ENCODE measurements at places on chromosomes 1 and 21.

DNA sequence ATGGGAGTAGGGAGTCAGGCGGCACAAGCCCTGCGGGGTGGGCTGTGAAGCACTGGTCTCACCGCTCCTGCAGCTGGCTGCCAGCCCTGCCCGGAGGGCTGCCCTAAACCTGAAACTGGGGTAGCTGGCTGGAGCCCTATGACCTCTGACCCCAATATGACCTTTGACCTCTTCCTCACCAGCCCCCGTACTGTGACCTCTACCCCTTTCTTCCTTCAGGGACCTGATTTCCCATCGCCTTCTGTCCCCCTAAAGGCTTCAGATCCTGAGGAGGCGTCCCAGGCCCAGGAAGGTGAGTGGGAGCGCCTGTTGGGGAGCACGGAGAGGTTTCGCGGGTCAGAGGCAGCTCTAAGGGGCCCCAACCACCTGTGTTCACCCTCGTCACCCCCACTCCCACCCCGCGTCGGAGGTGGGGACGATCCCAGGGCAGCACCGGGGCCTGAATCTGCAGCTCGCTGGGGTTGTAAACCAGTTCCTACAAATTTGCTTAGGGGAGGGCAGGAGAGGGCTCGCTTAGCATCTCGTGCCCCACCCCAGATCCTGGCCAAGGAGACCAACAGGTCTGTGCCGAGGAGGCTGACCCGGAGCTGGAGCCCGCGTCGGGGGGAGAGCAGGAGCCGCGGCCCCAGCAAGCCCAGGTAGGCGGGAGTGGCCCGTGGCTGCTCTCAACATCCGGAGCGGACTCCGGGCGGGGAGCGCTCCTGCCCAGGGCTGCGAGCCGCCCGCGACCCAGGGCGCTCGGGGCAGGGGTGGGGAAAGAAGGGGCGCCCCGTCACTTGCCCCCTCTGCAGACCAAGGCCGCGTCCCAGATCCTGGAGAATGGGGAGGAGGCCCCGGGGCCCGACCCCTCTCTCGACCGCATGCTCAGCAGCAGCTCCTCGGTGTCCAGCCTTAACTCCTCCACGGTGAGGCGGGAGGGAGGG is 7.3 kb downstream of the SYTL1 start:
- no peak for DNase-seq

DNA sequence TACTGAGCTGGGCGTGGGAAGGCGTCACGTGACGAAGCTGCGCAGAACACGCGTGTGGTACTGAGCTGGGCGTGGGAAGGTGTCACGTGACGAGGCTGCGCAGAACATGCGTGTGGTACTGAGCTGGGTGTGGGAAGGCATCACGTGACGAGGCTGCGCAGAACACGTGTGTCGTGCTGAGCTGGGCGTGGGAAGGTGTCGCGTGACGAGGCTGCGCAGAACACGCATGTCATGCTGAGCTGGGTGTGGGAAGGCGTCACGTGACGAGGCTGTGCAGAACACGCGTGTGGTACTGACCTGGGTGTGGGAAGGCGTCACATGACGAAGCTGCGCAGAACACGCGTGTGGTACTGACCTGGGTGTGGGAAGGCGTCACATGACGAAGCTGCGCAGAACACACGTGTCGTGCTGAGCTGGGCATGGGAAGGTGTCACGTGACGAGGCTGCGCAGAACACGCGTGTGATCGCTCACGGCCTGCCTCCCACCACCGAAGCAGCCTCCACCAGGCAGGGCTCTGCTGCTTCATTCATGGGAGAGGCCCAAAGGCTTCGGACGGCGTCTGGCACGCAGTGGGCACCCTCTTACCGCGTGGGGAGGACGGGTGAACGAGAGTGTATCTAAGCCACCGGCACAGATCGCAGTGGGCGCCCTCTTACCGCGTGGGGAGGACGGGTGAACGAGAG is 24.0 kb downstream of the CFAP74 start:
- no peak for DNase-seq

- DNase-seq, result no peak
Measured at GRCh38 chr1:35575416-35575958, 2.4 kb downstream of the TFAP2E start.

DNA sequence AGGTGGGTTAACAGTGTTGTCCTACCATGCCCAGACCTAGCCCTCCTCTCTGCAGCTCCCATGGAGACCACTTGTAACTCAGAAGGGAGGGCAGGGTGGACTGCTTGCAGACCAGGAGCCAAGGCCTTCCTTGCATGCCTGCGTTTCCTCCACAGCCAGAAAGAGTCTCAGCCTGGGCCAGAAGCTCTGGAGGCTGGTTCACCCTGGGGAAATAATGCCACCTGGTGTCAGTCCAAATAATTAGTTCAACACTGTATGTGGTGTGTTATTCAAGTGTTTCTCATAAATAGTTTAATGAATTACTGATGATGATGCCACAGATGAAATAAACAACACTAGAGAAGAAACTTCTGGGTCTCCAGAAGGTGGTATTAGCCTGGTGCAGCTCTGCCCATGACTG is 16.9 kb upstream of the VANGL1 start:
- no peak for DNase-seq

DNA sequence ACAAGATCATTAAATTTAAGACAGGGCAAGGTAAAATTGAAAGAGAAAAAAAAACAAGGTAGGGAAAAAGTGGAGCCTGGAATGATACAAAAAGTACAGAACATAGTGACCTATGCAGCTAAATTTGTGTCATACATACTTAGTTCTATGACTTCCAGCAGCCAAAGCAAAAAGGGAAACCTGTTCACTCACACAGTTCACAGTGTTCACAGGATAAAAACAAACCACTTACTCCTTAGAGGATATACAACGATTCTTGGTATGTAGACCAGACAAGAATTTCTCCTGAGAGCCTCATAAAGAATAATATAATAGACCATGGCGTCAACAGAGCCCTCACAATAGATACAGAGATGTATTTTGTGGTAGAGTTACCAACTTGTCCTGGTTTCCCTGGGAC is 27.5 kb downstream of the COA7 start:
- DNase-seq, result no peak

DNA sequence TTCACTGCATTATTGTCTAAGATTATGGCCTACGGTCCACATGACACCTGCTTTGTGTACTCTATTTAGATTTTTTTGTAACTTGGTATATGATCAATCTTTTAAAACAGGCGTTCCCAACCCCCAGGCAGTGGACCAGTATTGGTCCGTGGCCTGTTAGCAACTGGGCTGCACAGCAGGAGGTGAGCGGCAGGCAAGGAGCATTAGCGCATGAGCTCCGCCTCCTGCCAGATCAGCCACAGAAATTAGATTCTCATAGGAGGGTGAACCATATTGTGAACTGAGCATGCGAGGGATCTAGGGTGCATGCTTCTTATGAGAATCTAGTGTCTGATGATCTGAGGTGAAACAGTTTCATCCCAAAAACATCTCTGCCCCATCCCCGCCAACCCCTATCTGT is 228.4 kb upstream of the NR5A2 start:
- no peak for DNase-seq

DNA sequence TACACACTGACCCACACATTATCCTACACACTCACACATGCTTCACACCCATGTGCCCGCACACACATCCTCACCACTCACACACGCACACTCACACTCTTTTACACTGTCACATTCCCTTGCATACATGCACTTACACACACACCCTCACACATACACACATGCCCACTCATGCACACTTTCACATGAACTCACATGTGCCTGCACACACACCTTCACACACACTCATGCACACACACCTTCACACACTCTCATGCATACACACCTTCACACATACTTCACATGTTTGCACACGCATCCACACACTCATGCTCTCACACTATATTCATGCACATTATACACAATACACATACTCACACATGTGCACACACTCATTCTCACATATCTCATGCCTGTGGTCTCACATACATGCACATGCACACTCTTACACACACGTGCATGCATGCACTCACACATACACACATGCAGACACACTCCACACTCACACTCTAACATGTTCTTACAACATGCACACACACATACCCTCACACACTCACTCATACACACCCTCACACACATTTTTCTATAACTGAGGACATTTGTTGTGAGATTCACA is 42.3 kb downstream of the RXRG start:
- no peak for DNase-seq

DNA sequence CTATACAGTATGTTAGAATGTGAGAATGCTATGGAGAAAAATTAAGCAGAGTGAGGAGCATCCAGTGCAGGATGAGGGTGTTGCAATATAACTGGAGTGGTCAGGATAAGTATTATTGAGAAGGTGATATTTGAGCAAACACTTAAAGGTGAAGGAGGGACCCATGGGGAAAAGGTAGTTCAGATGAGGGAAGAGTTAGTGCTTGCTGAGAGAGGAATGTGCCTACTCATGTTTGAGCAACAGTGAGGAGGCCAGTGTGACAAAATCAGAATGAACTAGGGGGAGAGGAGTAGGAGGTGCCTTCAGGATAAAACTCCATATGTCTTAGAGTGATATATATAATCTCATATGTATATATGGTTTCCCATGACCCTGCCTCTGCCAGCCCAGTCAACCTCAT is 6.2 kb upstream of the TRIM45 start:
- DNase-seq, result no peak

GRCh38 chr1:11822091-11822490 is 16.1 kb downstream of the CLCN6 start:
- DNase-seq, result no peak

DNA sequence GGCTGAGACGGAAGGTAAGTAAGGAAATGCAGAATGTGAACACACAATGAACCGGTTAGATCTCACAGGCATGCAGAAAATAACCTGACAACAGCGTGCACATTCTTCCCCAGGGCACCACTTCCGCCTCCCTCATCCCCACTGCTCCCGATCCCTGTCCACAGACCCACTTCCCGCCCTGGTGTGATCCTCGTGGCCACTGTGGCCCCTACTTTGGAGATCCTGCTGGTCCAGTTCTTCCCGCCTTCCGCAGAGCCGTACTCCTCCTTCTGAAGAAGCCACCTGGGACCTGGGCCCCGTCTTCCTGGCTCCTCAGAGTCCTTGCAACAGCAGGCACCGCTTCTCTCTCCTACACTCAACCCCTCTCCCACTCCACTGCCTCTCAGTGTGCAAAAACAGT is 1.4 kb upstream of the GSTM4 start:
- no peak for DNase-seq

DNA sequence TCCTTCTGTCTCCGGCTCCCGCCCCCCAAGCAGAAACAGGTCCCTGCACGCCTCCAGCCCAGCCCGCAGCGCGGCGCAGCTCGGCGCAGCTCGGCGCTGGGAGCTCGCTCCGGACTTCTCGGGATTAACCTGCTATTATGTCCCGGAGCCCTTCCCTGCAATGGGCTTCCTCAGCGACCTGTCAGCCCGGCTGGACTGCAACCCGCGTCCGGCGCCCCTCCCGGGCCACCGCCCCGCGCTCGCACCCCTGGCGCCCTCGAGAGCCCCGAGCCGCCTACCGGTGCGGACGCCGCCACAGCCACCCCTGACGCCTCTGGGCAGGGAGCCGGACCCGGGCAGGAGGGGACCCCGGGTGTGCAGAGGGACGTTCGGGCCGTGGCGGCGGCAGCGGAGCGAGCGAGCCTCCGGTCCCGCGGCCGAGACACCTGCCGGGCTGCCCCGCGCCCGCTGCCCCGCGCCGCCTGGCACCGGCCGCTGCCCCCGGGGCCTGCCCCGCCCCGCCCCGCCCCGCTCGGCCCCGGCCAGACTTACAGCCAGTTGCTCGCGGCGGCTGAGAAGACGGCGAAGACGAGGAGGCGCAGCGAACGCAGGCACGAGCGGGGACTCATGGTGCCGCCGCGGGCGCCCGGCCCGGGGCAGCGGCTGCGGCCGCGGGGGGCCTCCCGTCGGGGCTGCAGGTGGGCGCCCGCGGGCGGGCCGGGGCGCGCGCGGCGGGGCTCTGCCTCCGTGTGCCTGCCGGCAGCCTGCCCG is 407 bp downstream of the WNT4 start:
- DNase-seq, result no peak

GRCh38 chr21:44579833-44580144 is 615 bp downstream of the KRTAP10-5 start:
- no peak for DNase-seq

GRCh38 chr1:50419907-50420677 is 3.2 kb downstream of the DMRTA2 start:
- no peak for DNase-seq

GRCh38 chr1:234538062-234538731 is 59.2 kb upstream of the TARBP1 start:
- no peak for DNase-seq

DNA sequence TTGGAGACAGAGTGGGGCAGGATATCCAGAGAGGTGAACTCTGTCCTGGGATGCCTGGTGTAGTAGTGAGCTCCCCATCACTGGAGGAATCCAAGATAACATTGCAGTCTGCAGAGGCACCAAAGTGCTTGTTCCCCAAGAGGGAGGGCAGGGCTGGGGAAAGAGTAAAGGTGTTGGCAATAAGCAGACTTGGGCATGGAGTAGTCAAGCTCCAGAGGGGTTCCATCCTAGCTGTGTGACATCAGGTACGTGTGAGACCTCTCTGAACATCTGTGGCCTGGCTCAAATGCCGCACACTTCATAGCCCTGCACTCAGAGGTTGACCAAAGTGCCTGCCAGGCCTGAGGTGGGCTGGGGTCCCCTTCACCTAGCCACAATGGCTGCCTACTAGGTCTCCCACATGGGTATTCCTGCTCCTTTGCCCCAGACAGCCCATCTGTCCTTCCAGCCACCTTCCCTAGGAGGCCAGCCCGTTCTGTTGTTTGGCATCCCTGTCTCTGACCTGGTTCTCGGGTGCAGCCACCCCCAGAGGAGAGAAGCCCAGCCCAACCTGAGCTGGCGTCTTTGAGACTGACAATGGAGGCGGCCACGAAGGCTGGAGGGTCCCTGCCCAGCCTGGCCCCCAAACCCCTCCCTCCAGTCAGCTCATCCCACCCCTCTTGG is 2.8 kb upstream of the ARF1 start:
- no peak for DNase-seq

DNA sequence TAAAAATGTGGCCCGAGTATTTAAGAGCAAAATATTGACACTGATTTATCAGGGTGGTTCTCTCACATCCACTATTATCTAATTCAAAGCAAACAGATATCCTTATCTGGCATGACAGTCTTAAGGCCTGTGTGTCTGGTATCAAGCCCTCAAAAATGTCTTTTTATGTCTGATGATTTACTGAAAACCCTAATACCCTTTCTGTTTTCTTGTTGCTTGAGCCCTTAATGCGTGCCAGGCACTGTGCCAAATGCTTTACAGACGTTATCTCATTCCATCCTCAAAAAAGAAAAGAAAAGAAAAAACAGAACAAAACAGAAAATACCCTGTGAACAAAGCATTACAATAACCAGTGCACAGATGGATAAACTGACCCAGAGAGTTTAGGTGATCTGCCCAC is 5.7 kb downstream of the DUSP23 start:
- no peak for DNase-seq

GRCh38 chr1:83060221-83060620 is 938.7 kb downstream of the TTLL7 start:
- no peak for DNase-seq

GRCh38 chr1:98480271-98480670 is 181.2 kb upstream of the SNX7 start:
- no peak for DNase-seq

DNA sequence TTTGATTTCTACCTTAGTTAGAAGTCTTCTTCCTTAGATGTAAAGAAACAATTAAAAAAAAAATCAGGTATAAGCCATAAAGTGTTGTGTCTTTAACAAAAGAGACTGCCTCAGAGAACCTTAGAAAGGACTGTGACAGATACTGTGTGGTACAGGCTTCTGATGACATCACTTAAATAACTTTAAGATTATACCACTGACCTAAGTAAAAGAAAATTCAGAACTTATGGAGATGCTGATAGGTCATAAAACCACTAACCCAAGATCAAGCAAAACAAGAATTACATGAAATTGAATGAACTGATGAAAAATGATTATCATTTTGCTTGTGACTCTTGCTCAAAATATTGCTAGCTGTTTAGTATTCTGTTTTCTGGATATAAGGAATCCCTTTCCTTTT is 220.8 kb downstream of the NRIP1 start:
- no peak for DNase-seq

Data from activated gamma-delta T cell (primary cell).